ENCODE measurements at places on chromosomes 6 and 20. TPM values are rescaled to one million over a fixed set of nuclear protein-coding genes. Genes with fewer than 3 reads are reported as not detected.

- no peak for DNase-seq
Observed at GRCh38 chr20:1505361-1505760, 14.1 kb upstream of the SIRPB2 start.

- no peak for DNase-seq
Observed at GRCh38 chr6:168691774-168692173, 250.8 kb downstream of the SMOC2 start.

GRCh38 chr20:52102126-52102525, 89.5 kb downstream of the ZFP64 start:
- no peak for DNase-seq

DNA sequence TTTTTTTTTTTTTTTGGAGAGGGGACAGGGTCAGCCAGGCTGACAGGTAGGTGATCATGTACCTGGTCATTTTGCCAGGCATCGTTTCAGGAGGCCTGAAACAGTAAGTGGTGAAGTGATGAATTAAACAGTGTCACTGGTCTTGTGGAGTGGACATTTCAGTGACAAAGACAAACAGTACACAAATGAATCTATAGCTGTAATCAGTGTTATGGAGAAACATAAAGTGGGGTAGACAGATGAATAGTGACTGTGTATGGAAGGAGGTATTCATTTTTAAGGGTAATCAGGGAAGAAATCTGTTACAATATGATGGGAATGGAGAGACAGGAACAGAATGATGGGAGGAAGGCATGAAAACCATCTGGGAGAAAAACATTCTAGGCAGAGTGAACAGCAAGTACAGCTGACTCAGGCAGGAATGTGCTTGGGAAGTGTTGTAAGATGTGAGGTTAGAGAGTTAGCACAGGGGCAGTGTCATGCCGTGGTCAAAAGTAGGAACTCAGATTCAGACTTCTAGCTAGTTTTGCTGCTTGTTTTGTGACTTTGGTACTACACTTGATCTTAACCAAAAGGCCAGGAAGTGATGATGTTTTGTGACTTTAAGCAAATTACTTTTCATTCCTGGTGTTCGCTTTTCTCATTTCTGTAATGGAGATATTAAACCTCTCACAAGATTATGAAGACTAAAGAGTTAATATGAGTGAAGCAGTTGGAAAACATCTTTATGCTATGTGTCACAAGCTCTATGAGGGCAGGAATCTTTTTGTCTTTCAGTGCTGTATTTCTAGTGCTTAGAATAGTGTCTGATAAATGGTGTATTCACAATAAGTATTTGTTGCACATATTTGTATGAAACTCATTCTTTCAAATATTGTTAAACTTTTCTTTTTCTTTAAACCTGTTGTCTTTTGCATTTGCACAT, 43.4 kb downstream of the QKI start:
- DNase-seq, result no peak

DNA sequence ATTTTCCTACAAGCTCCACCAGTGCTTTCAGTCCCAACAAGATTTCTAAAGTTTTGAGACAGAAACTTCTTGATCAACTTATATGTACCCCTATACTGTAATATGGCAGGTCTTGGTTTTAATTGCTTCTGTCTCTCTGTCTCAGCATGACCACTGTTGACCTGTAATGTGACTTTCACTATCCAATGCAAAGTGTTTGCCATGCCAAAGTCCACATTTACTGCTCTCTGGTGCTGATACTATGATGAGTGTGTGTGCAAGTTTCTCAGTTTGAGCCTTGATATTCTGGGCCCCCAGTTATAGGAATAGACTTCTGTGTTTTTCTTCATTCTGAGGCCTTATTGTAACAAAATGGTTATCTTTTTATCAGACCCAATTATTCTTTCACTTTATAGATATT, 45.8 kb downstream of the OR2J2 start:
- DNase-seq, result no peak

The CNR1 gene
- 0.25 TPM for total RNA-seq

DNA sequence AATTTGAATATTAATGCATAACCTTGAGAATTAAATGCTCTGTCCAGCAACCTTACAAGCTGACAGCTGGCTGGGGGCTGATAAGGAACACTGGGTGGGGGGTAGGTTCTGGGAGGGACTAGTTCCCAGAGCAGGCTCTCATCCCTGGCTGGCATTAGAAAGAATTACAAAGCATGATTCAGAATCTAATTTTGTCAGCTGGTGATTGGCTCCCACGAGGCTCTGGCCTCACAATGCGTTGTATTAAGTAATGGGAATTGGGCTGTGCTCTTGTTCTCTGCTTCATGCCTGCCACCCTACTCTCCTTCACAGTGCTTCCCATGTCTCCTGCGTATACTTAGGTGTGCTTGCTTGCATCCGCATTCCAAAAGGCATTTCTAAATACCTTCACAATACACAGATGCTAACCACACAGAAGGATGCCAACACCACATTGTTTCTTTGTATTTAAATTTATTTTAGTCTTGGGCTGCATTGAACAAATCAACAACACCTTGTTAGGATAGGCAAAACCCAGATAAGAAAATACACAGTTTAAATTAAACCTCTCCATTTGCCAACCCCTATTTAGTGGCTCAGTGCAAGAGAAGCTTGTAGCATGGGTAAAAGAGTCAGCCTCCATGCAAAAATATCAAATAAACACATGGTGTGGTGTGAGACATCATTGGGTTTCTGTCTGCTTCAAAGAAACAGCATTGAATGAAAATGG, 434.5 kb upstream of the JAG1 start:
- DNase-seq, result no peak
